ENCODE measurements at places on chromosomes 2 and 18. TPM values are rescaled to one million over a fixed set of nuclear protein-coding genes. Genes with fewer than 3 reads are reported as not detected.

DNA sequence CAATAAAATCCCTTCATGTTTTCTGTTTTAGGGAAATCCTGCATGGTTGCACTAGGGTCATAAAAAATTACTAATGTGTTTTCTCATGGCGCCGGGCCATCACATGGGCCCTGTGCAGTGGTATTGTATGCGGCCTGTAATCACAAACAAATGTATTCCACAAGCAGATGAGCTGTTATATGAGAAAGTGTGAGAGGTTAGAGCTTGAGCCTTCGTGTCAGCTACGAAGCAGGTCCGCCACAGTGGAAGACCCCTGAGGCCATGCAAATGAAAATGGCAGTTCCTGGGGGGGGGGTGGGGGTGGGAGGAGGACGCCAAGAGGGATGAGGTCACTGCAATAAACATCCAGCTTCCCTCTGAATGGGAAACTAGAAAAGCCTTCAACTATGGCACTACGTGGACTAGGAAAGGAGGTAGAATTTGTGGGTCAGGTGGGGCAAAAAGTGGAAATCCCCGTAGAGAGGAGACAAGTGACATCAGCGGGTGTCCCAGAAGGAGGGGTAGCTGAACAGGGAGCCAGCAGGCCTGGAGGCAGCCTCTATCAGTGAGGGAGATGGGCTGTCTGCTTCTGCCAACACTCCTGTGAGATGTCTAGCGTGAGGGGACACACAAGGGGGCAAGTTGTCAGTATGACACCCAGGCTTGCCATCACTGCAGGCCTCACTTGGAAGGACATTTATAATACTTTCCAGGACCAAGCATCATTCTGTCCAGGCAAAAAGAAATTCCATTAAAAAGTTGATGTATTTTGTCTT, 130.3 kb upstream of the CTAGE1 start:
- no peak for DNase-seq

GRCh38 chr2:26011990-26012856, 21.7 kb upstream of the RAB10 start:
- peak; percentile 94 for DNase-seq

DNA sequence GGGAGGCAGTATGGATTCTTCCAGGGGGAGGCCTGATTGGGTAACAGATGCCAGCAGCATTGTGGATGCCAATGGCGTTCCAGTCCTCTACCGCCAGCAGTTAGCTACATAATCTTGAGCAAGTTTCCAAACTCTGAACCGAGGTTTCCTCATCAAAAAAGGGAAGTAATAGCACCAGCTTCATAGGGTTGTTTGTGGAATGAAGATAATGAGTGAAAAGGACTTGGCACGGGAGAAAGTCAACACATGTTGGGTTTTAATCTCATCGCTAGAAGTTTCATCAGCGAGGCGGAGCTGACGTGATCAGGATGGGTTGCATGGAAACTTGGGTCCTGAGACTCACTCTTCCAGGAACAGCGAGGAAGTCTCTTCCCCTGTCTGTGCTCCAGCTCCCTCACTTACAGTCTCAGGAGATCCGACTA, 266.7 kb downstream of the SH3BP4 start:
- DNase-seq = no peak

DNA sequence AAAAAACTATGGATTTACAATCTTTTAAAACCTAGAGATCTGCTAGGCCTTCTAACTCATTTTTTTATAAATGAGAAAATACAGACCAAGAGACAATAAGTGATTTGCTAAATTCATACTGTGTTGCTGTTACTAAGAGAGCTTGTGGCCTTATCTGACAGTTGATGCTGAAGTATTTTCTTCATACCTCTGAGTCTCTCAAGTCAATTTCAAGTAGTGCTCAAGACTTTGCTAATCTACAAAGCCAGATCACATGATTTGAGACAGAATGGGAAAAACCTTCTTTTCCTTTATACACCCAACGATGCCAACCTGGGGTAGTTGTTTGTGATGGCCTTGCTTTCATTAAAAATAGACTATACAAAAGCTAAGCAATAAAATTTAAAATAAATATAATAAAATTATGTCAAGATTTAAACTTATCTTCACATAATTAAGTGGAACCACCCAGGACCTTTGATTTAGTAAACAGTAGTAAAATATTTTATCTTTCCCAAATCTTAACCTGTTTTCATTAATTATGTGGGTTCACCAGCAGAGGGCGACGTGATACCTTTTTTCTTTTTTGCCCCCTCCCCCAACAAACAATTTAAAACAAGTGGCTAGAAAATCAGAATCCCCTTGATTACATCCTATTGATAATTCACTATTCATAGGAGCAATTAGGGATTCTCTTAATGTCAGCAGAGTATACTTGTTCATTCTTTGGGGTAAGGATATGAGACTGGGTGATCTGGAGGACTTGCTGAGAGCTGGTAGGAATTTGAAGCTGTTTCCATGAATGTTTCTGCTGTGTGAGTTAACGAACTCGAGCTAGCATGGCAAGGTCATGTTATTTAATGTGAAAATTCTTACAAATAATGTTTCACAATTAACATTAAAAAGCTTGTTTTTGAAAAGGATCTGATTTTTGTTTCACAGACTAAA, 49.6 kb upstream of the SLC5A7 start:
- DNase-seq = peak; percentile 40

DNA sequence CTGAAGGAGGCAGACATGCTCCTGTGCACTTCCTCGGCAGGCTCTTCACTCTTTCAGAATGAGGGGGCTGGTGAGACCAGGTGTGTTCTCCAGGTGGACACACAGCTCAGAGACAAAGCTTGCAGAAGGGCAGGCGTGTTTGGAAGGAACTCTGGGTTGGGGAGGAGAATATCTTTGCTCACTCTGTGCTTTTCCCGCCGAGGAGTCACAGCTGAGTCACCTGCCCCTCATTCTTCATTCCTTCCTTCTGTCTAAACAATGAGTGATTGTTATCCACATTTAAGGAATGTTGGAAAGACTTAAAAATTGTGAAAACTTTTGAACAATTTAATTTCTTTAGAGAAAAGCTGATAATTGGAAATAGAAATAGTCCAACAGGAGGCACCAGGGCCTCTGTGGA, 126.3 kb upstream of the TPO start:
- DNase-seq = no peak

- no peak for DNase-seq
Measured at GRCh38 chr2:36326286-36326685, 29.3 kb upstream of the CRIM1 start.

DNA sequence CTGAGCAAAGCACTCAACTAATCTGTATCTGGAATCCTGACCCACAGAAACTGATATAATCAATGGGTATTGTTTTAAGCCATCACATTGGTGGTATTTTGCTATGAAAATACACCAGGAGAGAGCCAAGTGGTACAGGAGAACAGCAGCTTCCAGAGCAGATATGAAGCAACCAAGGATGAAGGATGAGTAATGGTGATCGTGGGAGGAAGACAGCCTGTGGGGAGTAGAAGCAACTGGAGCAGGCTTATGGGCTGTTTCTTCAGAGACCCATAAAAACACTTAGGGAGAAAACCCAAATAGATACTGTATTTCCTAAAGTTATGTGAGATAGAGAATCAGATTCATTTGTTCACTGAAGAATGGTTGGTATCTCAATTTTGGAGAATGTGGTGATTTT, 330.8 kb downstream of the NUP35 start:
- DNase-seq = no peak

DNA sequence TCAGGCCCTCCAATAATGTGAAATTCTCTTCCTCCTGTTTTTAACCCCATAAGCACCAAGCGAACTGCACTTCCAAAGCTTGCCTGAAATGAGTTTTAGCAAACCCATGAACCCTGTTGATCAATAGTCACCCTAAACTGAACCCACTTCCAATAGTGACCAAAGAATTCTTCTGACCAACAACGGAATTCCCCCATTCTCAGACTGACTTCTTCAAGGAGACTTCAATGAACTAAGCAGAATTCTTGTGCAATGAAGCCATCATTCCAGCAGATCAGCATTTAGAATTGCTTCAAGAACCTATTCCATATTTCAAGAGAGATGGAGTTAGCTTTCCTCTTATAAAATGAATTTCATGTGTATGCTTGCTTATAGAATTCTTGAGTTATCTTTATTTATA, 176.9 kb upstream of the FN1 start:
- DNase-seq = no peak

- no peak for DNase-seq
Measured at GRCh38 chr2:191069606-191070005, 55.6 kb upstream of the STAT1 start.

DNA sequence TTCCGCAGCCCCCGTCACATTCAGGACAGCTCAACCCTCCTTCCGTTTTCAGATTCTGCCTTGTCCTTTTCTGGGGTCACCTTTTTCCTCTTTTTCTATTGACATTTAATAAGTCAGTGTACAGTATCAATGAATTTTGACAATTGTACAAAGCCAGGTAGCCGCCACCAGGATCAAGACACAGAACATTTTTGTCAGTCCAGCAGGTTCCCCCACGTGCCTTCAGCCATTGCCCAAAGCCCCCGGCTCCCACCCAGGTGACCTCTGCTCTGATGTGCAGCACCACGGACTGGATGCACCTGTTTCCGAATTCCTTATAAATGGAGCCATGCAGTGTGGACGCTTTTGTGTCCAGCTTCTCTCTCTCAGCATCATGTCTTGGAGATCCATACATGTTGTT, 30.0 kb downstream of the CROCC2 start:
- DNase-seq = no peak

DNA sequence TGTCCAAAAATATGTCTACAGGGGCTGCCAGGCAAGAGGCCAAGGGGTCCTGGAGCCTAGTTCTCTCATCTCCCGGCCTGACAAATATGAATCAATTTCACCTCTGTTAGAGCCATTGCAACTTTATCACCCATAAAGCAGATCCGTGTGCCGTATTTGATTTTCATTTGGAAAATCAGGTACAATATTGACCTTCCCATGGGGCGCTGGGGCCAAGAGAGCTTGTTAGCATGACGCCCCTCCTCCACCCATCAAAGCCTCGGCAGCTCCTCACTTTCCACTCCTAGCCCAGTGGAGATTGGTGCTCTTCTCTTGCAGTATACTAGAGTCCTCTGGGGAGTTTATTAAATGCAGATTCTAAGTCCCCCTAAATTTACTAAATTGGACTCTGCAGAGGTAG, 96.8 kb downstream of the CAPN13 start:
- DNase-seq = no peak

DNA sequence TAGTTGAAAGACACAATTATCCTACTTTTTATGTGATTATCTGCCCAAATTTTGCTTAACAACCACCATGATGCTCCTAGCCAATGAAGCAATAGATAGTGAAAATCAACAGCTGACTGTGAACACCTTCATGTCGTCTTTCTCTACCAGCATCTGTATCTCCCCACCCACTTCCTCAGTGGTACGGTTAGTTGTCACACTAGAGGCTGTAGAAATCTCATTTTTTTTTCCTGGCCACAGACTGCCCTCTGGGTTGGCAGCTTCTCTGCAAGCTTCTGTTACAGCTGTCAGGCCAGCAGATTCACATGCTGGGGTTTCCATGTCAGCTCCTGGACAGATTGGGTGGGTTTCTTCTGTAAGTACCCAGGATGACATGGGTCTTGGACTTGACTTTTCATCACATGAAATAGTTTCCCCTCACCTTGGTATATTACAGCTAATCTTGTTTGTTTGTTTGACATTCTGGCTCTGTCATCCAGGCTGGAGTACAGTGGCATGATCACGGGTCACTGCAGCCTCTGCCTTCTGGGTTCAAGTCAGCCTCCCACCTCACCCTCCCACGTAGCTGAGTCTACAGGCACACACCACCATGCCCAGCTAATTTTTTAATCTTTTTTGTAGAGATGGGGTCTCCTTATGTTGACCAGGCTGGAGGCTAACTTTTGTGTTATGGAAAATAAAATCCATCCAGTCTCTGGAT, 24.3 kb downstream of the STAT4 start:
- no peak for DNase-seq

- DNase-seq = no peak
Measured at GRCh38 chr2:109721135-109721534, 73.0 kb upstream of the RGPD5 start.

DNA sequence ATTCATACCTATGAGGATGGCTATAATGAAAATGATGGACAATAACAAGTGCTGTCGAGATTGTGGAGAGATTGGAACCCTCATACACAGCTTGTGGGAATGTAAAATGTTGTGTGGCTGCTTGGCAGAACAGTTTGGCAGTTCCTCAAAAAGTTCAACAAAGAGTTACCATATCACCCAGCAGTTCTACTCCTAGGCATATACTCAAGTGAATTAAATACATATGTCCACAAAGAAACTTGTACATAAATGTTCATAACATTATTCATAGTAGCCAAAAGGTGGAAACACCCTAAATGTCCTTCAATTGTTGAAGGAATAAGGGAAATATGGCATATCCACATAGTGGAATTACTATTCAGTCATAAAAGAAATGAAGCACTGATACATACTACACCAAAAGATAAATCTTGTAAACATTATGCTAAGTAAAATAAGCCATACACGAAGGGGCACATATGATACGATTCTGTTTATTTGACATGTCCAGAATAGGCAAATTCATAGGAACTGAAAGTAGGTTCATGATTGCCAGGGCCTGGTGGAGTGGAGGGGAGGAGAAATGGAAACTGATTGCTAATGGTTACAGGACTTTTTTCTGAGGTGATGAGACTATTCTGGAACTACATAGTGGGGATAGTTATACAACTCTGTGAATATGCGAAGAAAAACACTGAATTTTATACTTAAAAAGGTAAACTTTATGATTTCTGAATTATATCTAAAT, 92.1 kb downstream of the ADAM23 start:
- no peak for DNase-seq

DNA sequence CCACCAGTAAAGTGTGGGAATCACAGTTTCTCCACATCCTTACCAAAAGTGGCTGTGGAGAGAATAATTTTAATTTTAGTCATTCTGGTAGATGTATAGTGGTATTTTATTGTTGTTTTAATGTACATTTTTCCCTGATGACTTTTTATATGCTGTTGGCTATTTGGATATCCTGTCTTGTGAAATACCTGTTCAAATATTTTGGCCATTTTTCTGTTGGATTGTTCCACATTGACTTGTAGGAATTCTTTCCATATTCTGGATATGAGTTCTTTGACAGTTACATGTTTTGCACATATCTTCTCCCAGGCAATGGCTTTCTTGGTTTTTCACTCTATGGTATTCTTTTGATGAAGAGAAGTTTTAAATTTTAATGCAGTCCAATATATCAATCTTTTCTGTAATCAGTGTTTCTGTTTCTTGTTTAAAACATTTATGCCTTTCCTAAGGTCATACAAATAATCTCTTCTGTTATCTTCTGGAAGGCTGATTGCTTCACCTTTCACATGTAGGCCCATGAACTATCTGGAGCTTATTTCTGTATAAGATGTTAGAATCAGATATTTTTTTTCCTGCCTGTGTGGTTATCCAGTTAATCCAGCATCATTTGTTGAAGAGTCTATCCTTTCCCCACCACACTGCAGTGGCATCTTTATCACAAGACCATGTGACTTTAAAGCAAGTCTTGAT, 19.0 kb downstream of the AFTPH start:
- no peak for DNase-seq

GRCh38 chr2:81007104-81007503, 702.6 kb upstream of the LRRTM1 start:
- DNase-seq = peak; percentile 28

FOXD4L1 gene
- total RNA-seq = not detected

ACADL gene
- total RNA-seq = not detected

PROKR1 gene
- total RNA-seq = 6.9 TPM

NDC80 gene
- total RNA-seq = 27.7 TPM

NCOA1 gene
- 14.4 TPM for total RNA-seq

LBX2 gene
- 7.7 TPM for total RNA-seq

Data from SK-MEL-5 (cell line).